ENCODE measurements at places on chromosomes 5 and 9.

DNA sequence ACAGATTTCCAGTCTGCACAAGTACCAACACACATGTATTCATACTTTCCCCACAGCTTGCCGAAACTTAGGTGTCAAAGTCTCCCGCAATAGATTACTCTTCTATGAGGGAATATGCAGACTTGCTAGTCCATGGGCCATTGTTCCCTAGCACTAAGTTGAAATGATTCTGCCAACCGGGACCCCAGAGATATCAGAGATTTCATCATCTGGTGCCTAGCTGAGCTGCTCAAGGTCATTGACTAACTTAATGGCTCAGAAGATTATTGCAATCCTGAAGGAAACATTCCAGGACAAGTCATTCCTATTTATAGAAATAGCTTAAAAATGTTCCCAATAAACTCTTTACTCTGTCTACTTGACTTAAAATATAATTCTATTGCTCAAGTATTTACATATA lies 202.6 kb downstream of the PIK3R1 start:
- DNase-seq, result no peak

GRCh38 chr9:100213730-100214477 lies 114.9 kb downstream of the INVS start:
- no peak for DNase-seq

DNA sequence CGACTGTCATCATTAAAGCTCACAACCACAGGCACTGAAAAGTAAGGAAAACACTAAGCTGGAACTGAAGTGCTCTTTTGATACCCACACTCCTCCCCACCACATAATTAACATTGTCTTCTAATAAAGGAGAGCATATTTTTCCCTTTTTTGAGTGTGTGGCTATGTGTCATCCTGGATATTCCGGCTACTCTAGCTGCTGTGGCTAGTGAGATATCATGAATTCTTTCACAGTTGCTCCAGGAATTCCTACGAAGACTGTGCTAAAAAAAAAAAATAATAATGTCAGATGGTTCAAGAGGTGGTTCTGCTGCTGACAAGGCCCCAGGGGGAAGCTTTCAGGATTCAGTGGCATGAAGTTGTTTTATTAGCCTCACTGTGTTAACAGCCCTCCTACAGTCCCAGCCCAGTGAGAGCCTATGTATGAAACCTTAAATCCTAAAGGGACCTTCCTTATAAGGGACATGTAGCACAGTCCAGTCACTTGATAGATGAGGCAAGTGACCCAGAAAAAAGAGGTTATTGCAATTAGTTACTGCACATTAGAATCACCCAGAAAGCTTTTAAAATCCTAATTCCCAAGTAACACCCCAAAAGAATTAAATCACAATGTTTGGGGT lies 46.6 kb downstream of the TMEM252 start:
- no peak for DNase-seq

- DNase-seq, result no peak
Measured at GRCh38 chr5:159310511-159310910, 19.8 kb downstream of the IL12B start.

DNA sequence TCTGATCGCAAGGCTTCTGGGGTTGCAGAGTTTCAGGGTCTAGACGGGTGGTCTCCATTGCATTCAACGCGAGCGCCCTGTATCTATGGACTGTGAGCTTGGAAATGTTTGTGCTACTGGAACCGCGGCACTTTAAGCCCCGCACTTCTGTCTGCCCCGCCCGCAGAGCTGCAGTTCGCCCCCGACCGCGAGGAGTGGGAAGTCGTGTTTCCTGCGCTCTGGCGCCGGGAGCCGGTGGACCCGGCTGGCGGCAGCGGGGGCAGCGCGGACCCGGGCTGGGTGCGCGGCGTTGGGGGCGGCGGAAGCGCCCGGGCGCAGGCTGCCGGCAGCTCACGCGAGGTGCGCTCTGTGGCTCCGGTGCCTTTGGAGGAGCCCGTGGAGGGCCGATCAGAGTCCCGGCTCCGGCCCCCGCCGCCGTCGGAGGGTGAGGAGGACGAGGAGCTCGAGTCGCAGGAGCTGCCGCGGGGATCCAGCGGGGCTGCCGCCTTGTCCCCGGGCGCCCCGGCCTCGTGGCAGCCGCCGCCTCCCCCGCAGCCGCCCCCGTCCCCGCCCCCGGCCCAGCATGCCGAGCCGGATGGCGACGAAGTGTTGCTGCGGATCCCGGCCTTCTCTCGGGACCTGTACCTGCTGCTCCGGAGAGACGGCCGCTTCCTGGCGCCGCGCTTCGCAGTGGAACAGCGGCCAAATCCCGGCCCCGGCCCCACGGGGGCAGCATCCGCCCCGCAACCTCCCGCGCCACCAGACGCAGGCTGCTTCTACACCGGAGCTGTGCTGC lies 1.0 kb downstream of the ADAMTS19 start:
- no peak for DNase-seq

DNA sequence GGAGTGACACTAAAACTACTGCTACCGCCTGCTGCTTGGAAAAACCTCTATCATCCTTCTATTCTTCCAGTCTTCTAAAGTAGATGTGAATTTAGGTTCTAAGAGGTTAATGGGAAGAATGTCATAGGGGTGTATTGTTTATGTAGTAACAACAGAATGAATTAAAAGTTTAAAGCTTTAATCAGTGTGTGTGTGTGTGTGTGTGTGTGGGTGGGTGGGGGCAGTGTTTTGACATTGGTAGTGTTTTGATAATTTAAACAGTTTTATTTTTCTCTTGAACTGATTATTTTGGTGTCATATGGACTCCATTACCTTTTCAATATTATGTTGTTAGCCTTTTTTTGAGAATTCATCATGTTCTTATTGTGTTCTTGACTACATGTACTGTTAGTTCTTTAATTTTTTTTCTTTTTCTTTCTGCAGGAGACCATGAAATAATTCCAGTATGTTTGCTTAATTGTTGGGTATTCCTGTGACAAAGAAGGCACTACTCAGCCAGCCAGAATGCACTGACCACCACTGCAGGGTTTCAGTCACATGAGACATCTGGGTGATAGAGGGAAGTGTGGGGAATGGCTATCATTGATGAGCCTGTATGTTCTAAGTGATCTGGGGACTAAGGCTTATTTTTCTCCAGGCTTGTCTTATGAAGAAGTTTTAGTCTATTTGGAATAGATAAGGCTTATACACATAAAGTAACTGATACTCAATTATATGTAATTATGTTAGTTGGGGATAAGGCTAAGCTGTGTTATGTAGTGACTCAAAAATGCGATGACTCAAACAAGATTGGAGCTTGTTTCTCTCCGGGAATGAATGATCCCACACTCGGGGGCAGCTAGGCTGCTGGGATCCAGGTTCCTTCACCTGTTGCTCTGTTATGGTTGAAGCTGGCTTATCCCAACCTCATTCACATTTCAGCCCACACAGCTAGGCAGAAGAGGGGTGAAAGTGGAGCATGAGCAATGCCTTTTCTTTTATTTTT lies 50.2 kb upstream of the ACTBL2 start:
- DNase-seq, result no peak

- no peak for DNase-seq
Measured at GRCh38 chr5:164013077-164013670, 507.8 kb downstream of the MAT2B start.

GRCh38 chr5:119453040-119453373 lies 710 bp downstream of the HSD17B4 start:
- DNase-seq, result no peak

DNA sequence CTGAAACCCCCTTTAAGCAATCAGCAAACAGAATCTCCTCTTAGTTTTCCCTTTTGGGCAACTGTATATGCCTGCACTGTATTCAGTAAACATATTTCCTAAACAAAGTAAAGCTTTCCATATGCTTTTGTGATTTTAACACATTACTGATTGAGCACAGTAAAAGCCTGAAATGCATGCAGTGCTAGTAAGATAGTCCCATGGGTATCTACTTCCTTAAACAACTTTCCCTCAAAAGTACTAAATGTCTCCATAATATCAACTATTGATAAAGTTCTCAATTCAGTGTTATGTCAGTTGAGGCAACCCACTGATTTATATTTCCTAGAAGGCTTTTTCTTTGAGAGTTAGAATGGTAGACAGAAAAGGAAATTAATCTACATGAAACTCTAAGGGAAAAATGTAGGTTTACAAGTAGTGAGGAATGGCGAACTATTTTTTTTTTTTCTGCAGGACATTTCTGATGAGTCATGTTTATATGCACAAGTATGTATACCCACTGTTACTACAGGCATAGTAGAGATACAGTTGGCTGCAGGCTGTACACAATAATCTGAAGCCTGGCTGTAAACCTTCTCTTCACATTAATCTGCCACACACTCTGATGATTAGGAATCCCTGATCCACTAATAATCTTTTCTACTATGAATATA lies 31.2 kb upstream of the CEP120 start:
- DNase-seq, result no peak

- DNase-seq, result no peak
Measured at GRCh38 chr9:113998525-113999255, 79.4 kb downstream of the AMBP start.

DNA sequence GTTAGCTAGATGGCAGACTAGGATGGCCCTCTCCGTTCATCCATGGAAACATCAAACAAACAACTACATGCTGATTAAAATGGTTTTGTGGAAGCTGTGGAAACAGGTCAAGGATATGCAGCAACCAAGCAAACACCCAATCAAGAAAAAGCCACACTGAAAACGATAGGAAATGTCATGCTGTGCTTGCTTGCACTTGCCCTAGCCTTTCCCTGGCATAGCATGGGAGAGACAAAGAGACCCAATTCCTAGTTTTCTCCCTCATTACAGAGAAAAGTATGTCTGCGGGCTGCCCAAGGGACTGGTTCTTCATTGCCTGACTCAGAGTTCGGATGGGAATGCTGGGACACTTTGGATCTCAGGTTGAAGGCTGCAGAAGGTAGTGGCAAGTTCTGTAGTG lies 98.7 kb downstream of the FANCC start:
- no peak for DNase-seq
